ENCODE measurements at places on chromosomes 5 and 9. TPM values are rescaled to one million over a fixed set of nuclear protein-coding genes. Genes with fewer than 3 reads are reported as not detected.

Gene IL33
- total RNA-seq: 0.33 TPM

Gene TMOD1
- total RNA-seq: 6.1 TPM

Gene MLANA
- not detected for total RNA-seq

Gene PWWP2A
- total RNA-seq: 47.8 TPM

Gene PAEP
- not detected for total RNA-seq

Gene OSMR
- total RNA-seq: 1.3 TPM

Gene CATSPER3
- 0.68 TPM for total RNA-seq

DNA sequence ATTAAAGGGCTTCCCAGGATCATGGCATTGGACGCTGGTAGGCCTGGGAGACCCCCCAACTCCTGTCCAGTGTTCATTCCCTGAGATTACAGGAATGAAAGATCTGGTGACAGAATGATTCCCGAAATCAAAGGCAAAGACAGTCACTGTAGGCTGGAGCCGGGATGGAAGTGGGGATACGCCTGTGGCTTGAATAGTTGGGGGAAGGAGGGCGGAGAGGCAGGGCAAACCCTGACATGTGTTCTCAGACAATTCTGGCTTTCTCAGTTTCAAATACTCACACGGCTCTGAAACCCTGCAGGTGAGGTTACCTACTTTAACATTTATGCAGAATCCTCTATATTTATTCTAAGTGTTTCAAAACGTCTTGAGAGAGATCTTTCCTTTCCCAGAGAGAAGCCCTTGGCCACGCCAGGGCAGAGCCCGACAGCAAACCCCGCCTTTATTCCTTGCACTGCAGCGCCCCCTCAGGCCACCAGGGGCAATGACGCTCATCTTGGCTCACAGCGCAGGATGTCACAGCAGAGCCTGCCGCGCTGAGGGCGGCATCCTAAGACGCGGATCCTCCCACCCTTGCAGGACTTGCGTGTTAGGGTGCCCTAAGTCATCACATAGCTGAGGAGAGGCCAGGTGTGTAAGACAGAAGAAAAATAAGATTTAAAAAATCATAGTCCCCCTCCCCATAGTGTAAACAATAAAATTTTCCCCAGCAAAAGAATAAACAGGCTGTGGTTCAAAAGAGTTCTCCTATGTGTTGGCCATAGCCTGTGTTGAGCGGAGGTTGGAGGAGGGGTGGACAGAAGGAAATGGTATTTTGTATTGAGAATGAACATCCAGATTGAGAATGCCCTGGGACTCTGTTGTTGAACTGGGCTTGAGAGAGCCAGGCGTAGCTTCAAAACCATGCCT, 284.5 kb downstream of the NTRK2 start:
- DNase-seq: peak; percentile 94
- H3K27ac ChIP-seq: no peak overlapping the region
- peaks cover 9% of the 10 kb centered on the region for H3K27me3 ChIP-seq
- H3K36me3 ChIP-seq: no peaks in the 10 kb centered on the region
- no peaks in the 10 kb centered on the region for H3K4me1 ChIP-seq

- no peaks in the 10 kb centered on the region for H3K4me1 ChIP-seq
- H3K4me3 ChIP-seq: no peak overlapping the region
- H3K27me3 ChIP-seq: no peaks in the 10 kb centered on the region
- H3K36me3 ChIP-seq: no peaks in the 10 kb centered on the region
- no peak for DNase-seq
Measured at GRCh38 chr5:1285141-1285540, 9.7 kb downstream of the TERT start.

DNA sequence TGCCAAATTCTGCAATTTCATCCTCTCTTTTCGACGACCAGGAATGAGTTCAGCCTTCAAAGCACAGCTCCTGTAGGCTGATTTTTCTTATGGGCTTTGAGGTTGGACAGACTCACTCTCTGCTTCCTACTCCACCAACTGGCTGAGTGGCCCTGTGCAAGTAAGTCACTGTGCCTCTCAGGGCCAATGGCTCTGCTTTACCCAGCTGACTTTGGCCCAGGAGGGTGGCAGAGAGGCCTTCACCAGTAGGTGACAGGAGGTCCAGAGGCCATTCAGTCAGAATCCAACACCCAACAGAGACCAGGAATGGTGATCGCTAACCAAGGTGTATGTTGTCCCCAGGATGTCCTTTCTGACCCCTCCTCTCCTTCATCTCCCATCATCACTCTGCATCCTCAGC, 49.5 kb upstream of the ALDH1B1 start:
- no peaks in the 10 kb centered on the region for H3K36me3 ChIP-seq
- H3K27me3 ChIP-seq: no peaks in the 10 kb centered on the region
- no peak overlapping the region for H3K27ac ChIP-seq
- no peak overlapping the region for H3K4me3 ChIP-seq

DNA sequence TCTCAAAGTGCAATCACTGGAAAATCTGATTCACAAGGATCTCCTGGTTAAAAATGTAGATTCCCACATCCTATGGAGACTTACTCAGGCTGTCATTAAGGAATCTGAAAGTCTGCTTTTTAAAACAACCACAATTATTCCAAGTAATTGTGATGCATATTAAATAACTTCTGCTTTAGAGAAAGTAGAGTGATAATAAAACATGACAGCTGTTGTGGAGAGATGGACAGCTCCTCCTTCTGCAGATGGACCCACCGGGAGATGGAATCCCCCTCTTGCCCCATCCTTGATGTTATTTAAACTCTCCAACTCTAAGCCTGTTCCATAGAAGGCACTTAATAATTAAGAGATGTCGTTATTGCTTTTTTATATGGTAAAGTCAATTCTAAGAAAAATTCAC, 802.2 kb downstream of the CDH12 start:
- no peaks in the 10 kb centered on the region for H3K27me3 ChIP-seq
- H3K36me3 ChIP-seq: no peaks in the 10 kb centered on the region
- no peak for DNase-seq
- peaks cover 9% of the 10 kb centered on the region for H3K4me1 ChIP-seq

GRCh38 chr9:123002754-123003153, 30.7 kb upstream of the GPR21 start:
- peak overlapping the region; percentile 37 for H3K4me3 ChIP-seq
- no peak overlapping the region for H3K27ac ChIP-seq
- no peaks in the 10 kb centered on the region for H3K27me3 ChIP-seq
- H3K4me1 ChIP-seq: no peaks in the 10 kb centered on the region
- no peak for DNase-seq
- peaks cover 36% of the 10 kb centered on the region for H3K36me3 ChIP-seq

DNA sequence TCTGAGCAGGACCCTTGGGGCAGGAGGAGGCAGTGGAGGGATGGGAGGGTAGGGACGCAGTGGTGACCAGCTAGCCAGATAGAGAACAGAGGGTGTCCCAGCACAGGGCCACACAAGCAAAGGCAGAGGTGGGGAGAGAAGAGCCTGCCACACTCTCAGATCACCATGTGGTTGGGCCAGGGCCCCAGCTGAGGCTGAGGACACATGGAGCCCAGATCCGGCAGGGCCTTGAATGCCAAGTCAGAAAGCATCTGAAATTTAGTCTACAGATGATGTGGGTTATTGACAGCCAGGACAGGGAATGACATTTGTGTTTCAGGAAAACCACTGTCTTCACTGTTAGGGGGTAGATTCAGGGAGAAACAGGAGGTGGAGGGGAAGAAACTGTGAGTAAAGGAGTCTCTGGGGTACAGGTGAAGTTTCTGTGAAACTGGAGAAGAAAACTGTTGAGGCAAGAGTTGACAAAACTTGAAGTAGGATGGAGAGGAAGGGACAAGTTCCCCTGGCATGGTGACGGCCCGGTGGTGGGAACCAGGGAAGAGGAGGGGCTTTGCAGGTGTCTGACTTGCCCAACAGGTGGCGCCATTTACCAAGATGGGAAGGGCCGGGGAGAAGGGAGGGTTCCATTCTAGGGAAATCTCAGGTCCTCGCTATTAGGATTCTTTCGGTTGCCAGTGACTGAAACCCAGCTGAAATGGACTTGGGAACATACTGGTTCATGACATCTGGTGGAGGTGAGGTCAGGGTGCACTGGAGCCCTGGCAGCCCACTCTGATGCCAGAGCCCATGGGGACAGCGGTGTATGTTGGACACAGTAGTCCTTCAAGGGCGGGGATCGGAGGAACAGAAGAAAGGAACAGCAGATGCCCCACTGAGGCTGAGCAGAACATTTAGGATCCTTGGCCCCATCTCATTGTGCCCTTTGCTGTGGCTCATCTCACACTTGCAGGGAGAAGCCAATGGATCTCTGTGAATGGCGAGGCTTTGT, 100.1 kb downstream of the KCNIP1 start:
- H3K4me1 ChIP-seq: no peaks in the 10 kb centered on the region
- no peak overlapping the region for H3K4me3 ChIP-seq
- H3K27me3 ChIP-seq: peaks cover 51% of the 10 kb centered on the region
- DNase-seq: peak; percentile 95

- H3K27me3 ChIP-seq: no peaks in the 10 kb centered on the region
- H3K4me1 ChIP-seq: peaks cover 13% of the 10 kb centered on the region
- H3K36me3 ChIP-seq: no peaks in the 10 kb centered on the region
- DNase-seq: peak; percentile 76
Measured at GRCh38 chr9:35910613-35911359, 1.5 kb downstream of the SPAAR start.

DNA sequence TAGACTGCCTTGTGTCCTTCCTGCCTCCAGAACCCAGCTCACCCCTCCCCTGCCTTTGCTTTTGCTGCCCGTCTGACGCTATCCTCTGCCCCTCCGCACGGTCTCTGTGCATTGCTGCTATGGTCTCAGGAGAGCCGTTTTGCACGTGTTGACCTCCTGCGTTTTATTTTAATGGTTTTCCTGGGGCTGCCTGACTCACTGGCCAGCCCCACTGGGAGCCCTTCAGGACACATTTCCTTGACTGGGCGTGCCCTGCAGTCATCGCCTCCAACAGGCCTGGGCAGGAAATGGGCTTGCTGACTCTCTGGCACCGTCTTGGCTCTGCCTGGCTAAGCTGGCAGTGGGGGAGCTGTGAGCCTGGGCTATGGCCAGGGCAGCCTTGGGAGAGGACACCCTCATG, 17.9 kb upstream of the ASS1 start:
- peak; percentile 68 for DNase-seq
- no peak overlapping the region for H3K4me3 ChIP-seq
- no peaks in the 10 kb centered on the region for H3K4me1 ChIP-seq
- H3K27ac ChIP-seq: no peak overlapping the region

GRCh38 chr9:21560281-21560745, 78.2 kb upstream of the IFNE start:
- H3K27me3 ChIP-seq: peaks cover 10% of the 10 kb centered on the region
- no peak overlapping the region for H3K27ac ChIP-seq
- H3K36me3 ChIP-seq: no peaks in the 10 kb centered on the region
- no peak for DNase-seq

DNA sequence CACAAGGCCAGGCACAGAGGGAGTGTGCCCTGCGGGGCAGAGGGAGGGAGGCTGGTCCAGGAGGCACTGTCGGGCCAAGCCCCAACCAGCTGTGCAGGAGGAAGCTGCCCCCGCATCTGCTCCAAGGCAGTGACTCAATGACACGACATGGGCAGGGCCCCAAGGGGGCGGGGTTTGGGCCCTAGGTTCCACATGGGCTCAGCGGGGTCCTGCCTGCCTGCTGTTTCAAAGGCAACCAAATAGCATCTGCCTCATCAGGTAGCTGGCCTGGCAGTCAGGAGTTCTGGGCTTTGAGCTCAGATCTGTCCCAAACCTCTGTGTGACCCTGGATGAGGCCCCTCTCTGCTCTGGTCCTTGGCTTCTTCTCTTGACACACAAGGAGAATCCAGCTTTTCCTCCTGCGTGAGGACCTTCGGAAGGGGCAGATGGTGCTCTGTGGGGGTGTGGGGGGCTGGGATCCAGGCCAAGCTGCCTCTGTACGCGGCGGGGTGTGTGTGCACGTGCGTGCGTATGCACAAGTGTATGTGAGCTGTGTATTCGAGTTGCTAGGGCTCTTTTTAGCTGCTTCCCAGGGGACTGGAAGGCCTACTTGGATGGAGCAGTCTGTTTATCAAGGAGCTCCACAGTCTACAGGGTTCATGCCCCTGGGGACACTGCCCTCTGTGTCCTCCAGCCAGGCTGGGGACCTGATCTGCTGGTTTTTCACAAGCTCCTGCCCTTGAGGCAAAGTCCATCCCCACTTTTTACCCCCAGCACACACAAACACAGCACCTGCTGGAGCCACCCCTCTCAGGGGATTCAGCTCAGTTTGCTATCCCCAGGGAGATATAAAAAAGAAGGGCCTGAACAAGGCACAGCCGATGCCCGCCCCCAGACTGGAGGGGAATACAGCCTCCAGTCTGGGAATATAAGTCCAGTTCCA, 138.9 kb downstream of the RGS3 start:
- H3K36me3 ChIP-seq: peaks cover 5% of the 10 kb centered on the region
- peaks cover 3% of the 10 kb centered on the region for H3K4me1 ChIP-seq
- DNase-seq: peak; percentile 94
- no peak overlapping the region for H3K4me3 ChIP-seq

GRCh38 chr9:87007711-87008366, 60.5 kb upstream of the GAS1 start:
- no peaks in the 10 kb centered on the region for H3K36me3 ChIP-seq
- no peaks in the 10 kb centered on the region for H3K27me3 ChIP-seq
- no peak overlapping the region for H3K27ac ChIP-seq
- H3K4me1 ChIP-seq: no peaks in the 10 kb centered on the region
- no peak for DNase-seq
- H3K4me3 ChIP-seq: no peak overlapping the region

DNA sequence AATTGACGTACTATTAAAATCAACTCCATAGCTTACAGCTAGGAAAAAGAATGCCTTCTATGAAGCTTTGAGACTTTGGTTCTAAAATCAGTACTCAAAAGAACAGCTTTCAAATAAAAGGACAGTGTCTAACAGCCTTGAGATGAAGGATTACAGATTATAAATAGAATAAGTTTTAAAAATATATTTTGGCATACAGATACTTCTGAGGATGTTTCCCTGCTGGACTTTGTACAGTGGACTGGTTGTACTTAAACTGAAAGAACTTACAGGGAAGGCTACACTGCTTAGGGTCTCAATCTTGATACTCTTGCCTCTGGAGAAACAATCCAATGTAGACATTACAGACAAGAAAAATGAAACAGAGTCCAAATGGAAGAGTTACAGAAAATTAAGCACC, 452.7 kb downstream of the CETN3 start:
- H3K27ac ChIP-seq: no peak overlapping the region
- no peak for DNase-seq
- no peak overlapping the region for H3K4me3 ChIP-seq
- no peaks in the 10 kb centered on the region for H3K27me3 ChIP-seq
- peaks cover 6% of the 10 kb centered on the region for H3K4me1 ChIP-seq

GRCh38 chr9:16309469-16310271, 560.8 kb downstream of the BNC2 start:
- no peaks in the 10 kb centered on the region for H3K27me3 ChIP-seq
- DNase-seq: no peak
- peak overlapping the region; percentile 12 for H3K27ac ChIP-seq
- peaks cover 7% of the 10 kb centered on the region for H3K4me1 ChIP-seq

- no peak for DNase-seq
- no peaks in the 10 kb centered on the region for H3K4me1 ChIP-seq
- no peak overlapping the region for H3K4me3 ChIP-seq
- H3K27me3 ChIP-seq: no peaks in the 10 kb centered on the region
- H3K27ac ChIP-seq: no peak overlapping the region
Measured at GRCh38 chr5:96823900-96824380, 16.2 kb upstream of the ERAP1 start.

GRCh38 chr9:101299901-101300300, 84.9 kb downstream of the BAAT start:
- no peaks in the 10 kb centered on the region for H3K4me1 ChIP-seq
- no peak for DNase-seq
- no peaks in the 10 kb centered on the region for H3K36me3 ChIP-seq
- no peak overlapping the region for H3K4me3 ChIP-seq

- no peak overlapping the region for H3K27ac ChIP-seq
- peak; percentile 65 for DNase-seq
Measured at GRCh38 chr9:97470076-97470475, 31.4 kb upstream of the TMOD1 start.
